ENCODE measurements at places on chromosomes 16 and 17. TPM values are rescaled to one million over a fixed set of nuclear protein-coding genes. Genes with fewer than 3 reads are reported as not detected.

- H3K36me3 ChIP-seq = no peaks in the 10 kb centered on the region
- H3K4me3 ChIP-seq = no peak overlapping the region
- H3K27ac ChIP-seq = no peak overlapping the region
- no peak for DNase-seq
- H3K27me3 ChIP-seq = no peaks in the 10 kb centered on the region
- peaks cover 4% of the 10 kb centered on the region for H3K4me1 ChIP-seq
Observed at GRCh38 chr17:50322271-50322670, 23.7 kb upstream of the XYLT2 start.

- H3K4me3 ChIP-seq = no peak overlapping the region
- H3K4me1 ChIP-seq = no peaks in the 10 kb centered on the region
- no peak overlapping the region for H3K27ac ChIP-seq
- no peaks in the 10 kb centered on the region for H3K36me3 ChIP-seq
- H3K27me3 ChIP-seq = no peaks in the 10 kb centered on the region
Observed at GRCh38 chr16:78745108-78746019, 645.9 kb downstream of the WWOX start.

GRCh38 chr16:6857575-6857974 lies 475.1 kb upstream of the RBFOX1 start:
- H3K4me3 ChIP-seq = no peak overlapping the region
- peaks cover 54% of the 10 kb centered on the region for H3K27me3 ChIP-seq
- H3K36me3 ChIP-seq = no peaks in the 10 kb centered on the region

DNA sequence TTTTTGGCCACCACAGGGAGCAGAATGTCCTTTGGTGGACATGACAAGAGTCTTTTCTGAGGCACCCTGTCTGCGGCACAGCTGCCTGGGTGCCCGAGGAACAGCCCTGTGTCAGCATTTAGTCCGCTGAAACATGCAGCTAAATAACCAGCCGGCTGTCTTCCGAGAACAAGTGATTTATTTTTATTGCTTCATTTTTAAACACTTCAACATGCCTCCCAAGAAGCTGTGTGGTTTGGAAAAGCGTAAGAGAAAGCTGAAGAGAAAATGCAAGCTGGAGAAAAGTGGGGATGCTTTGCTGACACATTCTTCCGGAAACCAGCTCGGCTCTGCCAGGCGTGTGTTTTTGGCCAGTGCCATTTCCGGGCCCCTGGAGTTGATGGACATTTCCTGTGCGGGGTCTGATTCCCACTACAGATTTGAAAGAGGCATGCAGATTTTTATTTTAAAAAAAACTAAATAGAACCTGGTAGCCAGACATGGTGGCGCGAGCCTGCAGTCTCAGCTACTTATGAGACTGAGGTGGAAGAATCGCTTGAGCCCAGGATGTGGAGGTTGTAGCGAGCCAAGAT lies 94.7 kb downstream of the SEC14L1 start:
- H3K27ac ChIP-seq = no peak overlapping the region

DNA sequence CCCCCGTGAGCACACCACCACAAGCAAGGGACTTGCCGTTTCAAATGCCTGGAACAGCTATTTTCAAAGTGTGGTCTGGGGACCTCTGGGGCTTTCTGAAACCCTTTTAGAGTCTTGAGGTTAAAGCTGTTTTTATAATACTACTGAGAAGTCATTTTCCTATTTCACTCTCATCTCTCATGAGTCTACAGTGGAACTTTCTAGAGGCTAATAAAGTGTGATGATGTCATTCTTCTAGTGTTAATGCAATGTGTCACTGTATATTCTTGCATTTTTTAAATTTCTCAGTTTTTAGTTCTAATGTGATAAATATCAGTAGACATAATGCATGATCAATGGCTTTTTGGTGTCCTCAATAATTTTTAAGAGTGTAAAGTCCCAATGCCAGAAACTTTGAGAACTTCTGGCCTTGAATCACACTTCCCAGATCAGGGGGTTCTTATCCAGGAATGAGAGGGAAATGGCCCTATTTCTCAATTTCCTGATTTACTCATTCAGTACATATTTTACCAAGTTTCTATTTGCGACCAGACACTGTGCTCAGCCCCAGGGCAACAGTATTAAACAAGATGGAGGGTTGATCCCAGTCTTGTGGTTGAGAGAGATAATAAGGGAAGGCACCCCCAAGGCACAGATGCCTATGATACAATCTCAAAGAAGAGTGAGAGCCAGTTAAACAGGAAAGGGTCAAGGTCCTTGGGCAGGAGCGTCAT lies 444.0 kb downstream of the HS3ST3B1 start:
- H3K27ac ChIP-seq = no peak overlapping the region
- DNase-seq = no peak
- no peaks in the 10 kb centered on the region for H3K27me3 ChIP-seq
- H3K4me1 ChIP-seq = no peaks in the 10 kb centered on the region
- H3K4me3 ChIP-seq = no peak overlapping the region
- H3K36me3 ChIP-seq = no peaks in the 10 kb centered on the region

SLC6A2 gene
- not detected for total RNA-seq

DNA sequence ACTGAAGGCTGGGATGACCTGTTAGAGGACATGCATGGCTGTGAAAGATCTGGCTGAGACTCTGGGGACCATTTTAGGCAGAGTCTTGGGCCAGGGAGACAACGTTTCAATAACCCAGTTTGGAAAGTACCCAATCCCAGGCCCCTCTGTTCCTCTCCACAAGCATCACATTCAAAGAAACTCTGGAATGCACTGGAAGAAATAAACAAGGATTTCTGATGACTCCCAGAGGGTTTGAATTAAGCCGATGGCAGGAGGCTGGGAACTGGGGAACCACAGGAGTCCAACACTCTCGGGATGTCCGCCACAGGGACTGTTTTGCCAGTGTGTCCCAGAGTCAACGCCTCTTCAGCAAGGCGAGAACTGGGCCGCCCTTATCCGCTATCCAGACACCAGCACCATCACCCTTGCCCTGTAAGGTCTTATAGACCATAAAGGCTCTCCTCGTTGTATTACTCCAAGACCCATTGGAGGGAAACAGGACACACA lies 3.3 kb downstream of the PMP22 start:
- peaks cover 42% of the 10 kb centered on the region for H3K27me3 ChIP-seq
- no peaks in the 10 kb centered on the region for H3K36me3 ChIP-seq
- H3K4me1 ChIP-seq = no peaks in the 10 kb centered on the region
- no peak for DNase-seq
- no peak overlapping the region for H3K27ac ChIP-seq
- peak overlapping the region; percentile 28 for H3K4me3 ChIP-seq

DNA sequence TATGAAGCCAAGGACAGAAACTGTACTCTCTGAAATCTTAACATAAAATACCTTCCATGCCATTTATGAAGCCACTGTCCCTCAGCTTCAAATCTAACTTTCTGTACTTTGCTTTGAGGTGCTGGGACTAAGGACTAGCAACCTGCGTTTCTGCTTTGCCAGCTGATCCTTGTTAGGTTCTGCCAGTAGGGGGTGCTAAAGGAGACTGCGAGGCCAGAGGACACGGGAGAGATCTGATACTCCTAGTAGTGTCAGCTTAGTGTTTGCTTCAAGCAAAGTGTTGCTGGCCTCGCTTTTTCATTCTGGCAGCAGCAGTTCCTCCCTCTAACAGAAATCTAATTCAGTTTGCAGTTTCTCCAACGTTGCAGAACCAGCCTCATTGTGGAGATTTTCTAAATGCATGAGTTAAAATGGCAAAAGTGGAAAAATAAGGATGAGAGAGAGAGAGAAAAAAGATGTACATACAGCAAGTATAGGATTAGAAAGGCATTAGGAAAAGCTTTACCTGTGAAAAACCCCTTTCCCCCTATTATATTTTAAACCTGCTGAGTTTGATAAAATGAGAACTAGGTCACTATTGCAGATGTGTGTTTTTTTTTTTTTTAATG lies 297.5 kb downstream of the CA10 start:
- no peaks in the 10 kb centered on the region for H3K27me3 ChIP-seq
- H3K4me1 ChIP-seq = no peaks in the 10 kb centered on the region
- H3K36me3 ChIP-seq = no peaks in the 10 kb centered on the region
- no peak overlapping the region for H3K27ac ChIP-seq

TMEM98 gene
- total RNA-seq = 86.1 TPM

DNA sequence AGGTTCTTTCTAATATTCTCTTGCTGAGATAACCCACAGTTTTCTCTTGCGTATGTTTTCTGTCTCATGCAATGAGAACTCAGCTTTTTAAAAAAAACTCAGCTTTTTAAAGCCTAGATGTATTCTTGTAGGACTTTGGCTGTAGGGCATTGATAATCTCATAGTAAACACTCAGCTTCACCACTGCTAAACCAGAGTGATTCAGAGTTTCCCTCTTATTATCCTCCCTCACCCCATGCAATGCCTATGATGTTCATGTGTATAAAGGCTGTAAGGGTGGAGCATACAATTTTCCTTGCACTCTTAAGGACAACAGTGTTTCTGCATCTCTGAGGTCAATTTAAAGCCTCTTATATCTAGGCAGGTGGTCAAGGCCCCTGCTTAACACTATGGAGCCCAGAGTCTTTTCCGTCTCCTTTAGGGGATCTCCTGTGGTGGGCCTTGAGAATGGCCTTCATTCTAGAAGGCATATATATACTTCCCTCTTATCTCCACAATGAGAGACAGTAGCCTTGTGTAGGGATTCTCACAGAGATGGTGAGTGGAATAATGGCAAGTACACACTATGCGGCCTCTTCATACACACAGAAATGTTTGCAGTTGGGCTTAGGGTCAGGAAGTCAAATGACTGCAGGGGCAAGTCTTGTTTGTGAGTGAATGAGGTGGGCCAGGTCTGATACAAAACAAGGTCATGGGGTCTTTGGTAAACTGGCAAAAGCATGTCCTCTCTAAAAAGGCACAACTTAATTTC lies 279.6 kb downstream of the HS3ST3A1 start:
- H3K36me3 ChIP-seq = no peaks in the 10 kb centered on the region
- H3K4me1 ChIP-seq = no peaks in the 10 kb centered on the region
- no peaks in the 10 kb centered on the region for H3K27me3 ChIP-seq
- H3K27ac ChIP-seq = no peak overlapping the region
- H3K4me3 ChIP-seq = no peak overlapping the region

GRCh38 chr16:88634141-88634993 lies 4.0 kb upstream of the IL17C start:
- H3K4me3 ChIP-seq = peak overlapping the region; percentile 39
- no peak for DNase-seq
- peaks cover 19% of the 10 kb centered on the region for H3K4me1 ChIP-seq

CACNG1 gene
- not detected for total RNA-seq

FOXJ1 gene
- 4.9 TPM for total RNA-seq

GRCh38 chr17:81110488-81111040 lies 54.7 kb upstream of the PVALEF start:
- H3K4me3 ChIP-seq = no peak overlapping the region
- H3K4me1 ChIP-seq = no peaks in the 10 kb centered on the region
- no peak overlapping the region for H3K27ac ChIP-seq
- DNase-seq = no peak
- H3K27me3 ChIP-seq = no peaks in the 10 kb centered on the region
- H3K36me3 ChIP-seq = no peaks in the 10 kb centered on the region

CACNG3 gene
- not detected for total RNA-seq

DNA sequence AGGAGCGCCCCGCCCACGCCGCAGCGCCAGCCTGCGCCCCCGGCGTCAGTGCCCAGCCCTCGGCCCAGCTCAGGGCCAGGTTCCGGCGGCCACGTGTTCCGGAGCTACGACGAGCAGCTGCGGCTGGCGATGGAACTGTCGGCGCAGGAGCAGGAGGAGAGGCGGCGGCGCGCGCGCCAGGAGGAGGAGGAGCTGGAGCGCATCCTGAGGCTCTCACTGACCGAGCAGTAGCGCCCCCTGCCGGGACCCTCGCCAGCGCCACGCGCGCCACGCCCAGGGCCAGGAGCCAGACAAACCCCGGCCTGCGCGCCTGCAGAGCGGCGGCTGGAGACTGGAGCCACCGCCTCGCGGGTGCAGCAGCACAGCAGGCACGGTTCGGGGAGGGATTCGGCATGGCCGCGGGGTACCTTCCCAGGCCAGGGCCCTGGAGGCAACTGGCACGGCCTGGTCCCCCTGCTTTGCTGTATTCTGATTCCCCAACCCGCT lies 9.3 kb downstream of the CORO6 start:
- H3K27me3 ChIP-seq = peaks cover 48% of the 10 kb centered on the region
- no peak overlapping the region for H3K27ac ChIP-seq
- peak overlapping the region; percentile 30 for H3K4me3 ChIP-seq
- no peaks in the 10 kb centered on the region for H3K36me3 ChIP-seq
- DNase-seq = peak; percentile 100

DNA sequence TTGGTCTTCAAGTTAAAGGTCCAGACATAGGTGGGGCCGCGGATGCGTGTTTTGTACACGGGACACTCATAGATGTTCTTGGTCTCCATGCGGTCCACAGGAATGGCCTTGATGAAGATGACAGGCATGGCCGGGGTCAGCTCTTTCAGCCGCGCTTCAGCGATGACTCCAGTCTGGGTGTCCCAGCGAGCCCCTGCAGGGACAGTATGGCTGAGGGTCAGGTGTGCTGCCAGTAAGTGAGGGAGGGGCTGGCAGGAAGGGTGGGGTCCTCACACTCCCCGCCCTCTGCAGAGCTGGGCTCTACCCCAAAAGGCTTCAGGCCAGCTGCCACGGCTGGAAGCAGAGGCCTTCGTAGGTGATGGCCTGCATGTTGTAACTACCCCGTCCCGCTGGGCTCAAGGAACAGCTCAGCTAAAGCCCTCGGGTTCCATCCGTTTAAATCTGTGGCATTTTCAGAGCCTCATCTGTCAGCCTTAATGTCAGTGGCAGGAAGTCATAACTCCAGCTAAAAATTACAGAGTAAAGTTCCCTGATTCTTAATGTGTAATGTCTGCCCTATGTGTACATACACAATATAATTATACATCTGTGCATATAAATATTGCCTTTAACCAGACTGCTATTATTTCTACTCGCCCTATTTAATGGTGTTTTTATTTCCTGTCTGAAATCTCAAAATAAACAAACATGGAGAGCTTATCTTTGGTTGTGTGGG lies 45.7 kb downstream of the PGS1 start:
- no peak overlapping the region for H3K27ac ChIP-seq
- peaks cover 32% of the 10 kb centered on the region for H3K36me3 ChIP-seq
- no peaks in the 10 kb centered on the region for H3K4me1 ChIP-seq
- DNase-seq = no peak
- no peaks in the 10 kb centered on the region for H3K27me3 ChIP-seq

HCRT gene
- not detected for total RNA-seq
